Right renal cortex interstitium (tissue), 3 donors: ENCODE measurements at places on chromosomes 3 and 15. TPM values are rescaled to one million over a fixed set of nuclear protein-coding genes. Genes with fewer than 3 reads are reported as not detected.

GRCh38 chr3:38235466-38235865, 30.1 kb upstream of the SLC22A13 start:
- DNase-seq, result no peak

Gene FAM107A
- polyA plus RNA-seq, result 6.2 TPM

Gene CYP1A2
- 0.18 TPM for polyA plus RNA-seq

- DNase-seq, result peak; percentile 41
Observed at GRCh38 chr3:149717391-149718056, 34.8 kb downstream of the COMMD2 start.

DNA sequence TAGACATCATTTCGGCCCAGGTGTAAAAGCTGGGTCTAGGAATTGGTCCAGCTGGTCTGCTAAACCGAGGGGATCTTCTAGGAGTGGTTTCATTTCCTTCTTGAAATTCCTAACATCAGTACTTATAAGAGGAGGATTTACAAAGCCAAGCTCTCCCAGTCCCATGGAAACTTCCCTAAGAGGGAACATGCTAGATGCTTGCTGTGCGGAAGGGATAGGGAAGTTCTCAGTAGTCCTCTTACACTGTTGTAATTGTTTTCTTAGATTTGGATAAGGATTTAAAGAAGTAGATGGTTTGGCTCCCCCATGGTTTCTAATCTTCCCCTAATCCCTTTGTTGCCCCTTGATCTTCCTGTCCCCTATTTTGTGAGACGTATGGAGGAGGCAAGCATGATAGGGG, 89.7 kb upstream of the XCR1 start:
- DNase-seq, result no peak

DNA sequence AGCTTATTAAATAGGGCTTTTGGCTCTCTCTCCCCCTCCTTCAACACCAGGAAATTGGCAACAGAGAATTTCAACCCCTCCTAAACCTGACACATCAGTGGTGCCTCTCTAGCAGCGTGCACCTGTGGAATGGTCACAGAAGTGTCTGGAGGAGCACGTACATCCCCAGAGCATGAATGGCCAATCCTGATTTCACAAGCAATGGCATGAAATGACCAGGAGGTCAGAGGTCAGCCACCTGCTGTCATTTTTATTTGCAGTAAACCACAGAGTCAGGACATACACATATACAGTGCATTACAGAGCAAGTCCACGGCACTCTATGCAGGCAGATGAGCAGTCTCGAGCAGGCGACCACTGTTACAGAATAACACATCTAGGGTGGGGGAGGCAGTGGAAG, 25.1 kb upstream of the ETV5 start:
- no peak for DNase-seq

DNA sequence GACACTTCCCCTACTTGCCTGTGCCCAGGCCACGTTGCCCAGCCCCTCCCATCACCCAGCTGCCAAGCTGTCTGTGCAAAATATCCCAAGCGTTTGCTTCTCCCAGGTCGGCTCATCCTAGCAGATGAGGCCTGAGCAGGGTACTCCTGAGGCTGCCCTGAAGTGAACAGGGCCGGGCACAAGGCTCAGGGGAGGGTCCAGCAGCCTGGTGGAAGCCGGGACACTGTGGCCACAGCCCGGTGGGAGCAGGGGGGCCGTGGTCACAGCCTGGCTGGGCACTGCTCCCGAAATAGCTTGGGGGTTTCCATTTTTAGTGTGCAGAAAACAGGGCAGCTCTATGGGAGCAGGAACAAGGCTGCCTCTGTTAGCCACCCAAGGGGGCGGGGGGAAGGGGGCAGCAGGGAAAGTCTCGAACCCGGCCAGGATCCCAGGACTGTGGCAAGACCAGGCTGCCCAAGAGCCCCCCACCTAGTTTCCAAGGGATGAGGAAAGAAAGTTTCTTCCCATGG, 3.4 kb downstream of the PLXNB1 start:
- DNase-seq, result no peak

DNA sequence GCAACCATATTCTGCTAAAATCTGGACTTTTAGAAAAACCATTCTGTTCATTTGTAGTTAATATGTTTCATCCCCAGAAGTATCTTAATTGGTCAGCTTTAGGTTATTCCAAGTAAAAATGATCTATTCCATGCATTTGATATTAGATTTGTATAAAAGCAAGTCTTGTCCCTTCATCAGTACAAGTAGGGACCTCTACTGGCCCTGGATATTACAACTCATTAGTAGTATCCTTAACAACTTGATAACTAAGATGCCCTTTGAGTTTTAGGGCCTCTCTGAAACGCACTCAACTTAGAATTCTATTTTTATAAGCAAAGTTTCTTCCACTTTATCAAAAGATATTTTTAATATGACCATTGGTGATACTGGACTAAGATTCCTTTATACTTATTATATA, 25.3 kb upstream of the SELENOT start:
- DNase-seq, result no peak

Gene PLA2G4D
- 0.04 TPM for polyA plus RNA-seq

Gene PTX3
- 4.7 TPM for polyA plus RNA-seq

Gene TMC3
- 0.10 TPM for polyA plus RNA-seq

- DNase-seq, result no peak
Observed at GRCh38 chr15:79197285-79197684, 85.2 kb upstream of the ANKRD34C start.

GRCh38 chr15:60801395-60801794, 322.5 kb upstream of the ICE2 start:
- DNase-seq, result no peak

DNA sequence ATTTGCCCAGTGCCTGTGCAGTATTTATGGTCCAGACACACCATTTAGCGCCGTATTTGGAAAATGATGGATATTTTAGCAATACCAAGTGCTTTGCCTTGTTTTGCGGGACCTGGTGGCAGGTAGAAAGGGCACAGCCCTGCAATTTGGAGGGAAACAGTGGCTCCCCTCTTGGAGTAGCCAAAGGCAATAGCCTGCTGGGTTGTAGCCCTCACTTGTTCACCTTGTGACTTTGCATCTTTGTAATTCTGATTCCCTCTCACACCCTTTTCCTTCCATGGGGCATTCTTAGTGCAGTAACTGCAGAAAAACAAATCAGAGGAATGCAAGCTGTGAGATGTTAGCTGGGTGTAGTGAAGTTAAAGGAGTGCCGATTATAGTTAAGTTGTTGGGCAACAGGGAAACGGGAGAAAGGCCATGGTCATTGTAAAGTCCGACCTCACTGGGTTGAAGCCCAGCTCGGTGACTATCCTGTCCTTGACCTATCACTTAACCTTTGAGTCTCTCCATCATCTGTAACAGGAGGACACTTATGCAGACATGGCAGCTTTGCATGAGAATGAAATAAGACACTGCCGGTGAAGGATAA, 131.0 kb upstream of the KLHL25 start:
- no peak for DNase-seq

DNA sequence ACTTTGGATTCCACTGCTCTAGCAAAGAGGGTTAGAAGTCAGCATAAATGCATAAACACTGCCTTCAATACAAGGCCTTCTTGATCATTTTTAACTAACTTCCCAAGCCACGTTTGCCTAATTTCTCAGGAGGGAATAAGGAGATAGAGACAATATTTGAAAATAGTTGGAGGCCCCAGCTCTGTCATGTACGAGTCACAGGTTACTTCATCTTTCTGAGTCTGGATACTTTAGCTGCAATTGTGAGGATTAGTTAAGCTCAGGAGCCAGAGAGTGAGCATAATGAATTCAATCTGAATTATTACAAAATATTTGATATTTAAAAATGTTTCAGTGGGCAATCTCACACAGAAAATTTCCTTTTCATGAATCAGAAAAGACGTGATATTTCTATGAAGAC, 298.9 kb downstream of the SHOX2 start:
- DNase-seq, result no peak

Gene TBC1D5
- 55.2 TPM for polyA plus RNA-seq

Gene LARP6
- polyA plus RNA-seq, result 18.2 TPM

- DNase-seq, result no peak
Observed at GRCh38 chr15:88776646-88777045, 26.6 kb upstream of the ACAN start.

DNA sequence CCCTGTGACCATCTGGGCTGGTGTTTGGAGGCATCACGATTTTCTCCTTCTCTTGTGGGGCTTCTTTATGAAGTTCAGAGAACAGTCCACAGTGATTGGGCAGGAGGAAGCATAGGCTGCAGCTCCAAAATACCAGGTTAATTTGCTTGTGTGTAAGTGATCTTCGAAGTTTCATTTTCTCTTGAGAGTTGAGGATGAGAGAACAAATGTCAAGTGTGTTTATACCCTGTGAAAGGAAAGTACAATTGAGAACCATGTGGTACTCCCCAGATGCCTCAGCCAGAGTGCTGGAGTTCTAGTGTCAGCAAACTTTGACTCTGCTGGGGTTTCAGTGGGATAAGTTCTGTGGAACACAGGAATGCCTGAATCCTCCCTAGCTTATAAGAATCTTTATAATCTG, 357.1 kb upstream of the CFAP20DC start:
- DNase-seq, result no peak

DNA sequence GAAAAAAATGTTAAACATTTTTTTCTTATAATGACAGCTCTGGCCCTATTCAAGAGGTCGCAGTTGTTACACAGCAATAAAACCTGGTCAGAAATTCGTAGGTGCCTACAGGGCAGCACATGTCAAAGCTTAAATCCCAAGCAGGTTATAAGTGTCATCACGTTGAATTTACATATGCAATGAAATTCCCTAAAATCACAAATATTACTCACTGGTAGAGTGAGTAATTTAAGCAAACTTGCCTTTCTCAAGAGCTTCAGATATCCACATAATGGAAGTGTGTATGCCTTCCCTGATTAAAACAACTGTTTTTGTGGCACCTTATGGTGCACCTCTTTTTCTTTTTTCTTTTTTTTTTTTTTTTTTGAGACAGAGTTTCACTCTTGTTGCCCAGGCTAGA, 90.7 kb upstream of the FNDC3B start:
- no peak for DNase-seq

DNA sequence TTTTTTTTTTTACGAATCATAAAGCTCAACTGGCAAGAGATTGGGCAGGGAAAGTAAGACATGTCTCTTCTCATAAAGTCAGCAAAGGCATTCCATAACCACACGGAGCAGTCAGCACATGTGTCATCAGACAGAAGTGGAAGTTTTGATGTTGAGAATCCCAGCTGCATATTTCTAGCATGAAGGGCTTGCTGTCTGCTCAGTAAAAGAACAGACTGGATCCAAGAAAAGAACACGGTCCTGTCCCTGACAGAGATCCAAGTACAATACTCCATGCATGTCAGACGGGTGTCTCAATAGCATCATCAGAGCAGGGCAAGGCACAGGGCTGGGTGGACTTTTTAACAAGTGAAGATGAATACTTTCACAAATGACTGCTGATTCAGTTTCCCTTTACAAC, 38.2 kb downstream of the ABI3BP start:
- no peak for DNase-seq

DNA sequence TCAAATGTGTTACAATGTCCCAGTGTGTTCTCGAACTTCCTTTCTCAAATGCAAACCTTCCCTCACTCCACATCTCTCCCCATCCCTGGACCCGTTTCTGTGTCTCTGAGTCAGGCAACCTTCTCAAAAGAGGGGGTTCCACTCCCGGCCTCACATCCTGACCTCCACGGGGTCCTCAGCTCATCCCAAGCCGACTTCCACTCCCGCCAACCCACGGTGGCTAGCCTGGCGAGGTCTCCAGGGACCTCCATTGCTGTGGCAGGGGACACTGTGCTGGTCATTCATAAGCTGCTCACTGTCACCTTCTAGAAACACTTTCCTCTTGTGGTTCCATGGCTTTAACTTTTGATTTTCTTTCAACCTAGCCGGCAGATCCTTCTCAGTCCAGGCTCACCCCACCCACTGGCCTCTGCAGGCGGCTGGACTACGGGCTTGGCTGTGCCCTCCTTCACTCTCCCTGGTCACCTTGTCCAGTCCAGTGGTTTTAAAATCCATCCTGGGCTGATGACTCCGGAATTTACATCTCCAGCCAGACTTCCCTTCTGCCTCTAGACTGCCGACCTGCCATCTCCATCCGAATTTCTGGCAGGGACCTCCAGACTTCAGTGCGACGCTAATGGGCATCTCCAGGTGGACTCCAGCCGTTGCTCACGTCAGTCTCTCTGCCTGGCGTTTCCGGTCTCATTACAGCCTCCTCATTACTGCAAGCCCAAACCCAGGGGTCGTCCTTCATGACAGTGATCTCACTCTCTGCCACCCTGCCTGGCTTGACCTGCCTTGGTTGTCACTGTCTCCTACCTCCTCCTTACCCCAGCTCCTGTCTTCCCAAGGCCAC, 20.0 kb downstream of the ABTB1 start:
- no peak for DNase-seq

DNA sequence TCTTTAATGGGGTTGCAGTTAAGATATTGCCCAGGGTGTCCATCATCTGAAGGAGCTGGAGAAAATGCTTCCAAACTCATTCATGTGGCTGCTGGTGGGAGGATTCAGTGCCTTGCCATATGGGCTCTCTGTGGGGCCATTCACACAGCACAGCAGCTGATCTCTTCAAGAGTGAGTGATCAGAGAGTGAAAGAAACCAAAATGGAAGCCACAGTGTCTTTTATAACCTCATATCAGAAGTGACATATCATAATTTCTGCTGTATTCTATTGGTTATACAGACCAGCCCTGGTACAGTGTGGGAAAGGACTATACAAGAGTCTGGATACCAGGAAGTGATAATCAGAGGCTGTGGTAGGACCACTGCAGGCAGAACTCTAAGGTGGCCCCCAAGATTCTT, 33.6 kb downstream of the HHLA2 start:
- DNase-seq, result no peak

DNA sequence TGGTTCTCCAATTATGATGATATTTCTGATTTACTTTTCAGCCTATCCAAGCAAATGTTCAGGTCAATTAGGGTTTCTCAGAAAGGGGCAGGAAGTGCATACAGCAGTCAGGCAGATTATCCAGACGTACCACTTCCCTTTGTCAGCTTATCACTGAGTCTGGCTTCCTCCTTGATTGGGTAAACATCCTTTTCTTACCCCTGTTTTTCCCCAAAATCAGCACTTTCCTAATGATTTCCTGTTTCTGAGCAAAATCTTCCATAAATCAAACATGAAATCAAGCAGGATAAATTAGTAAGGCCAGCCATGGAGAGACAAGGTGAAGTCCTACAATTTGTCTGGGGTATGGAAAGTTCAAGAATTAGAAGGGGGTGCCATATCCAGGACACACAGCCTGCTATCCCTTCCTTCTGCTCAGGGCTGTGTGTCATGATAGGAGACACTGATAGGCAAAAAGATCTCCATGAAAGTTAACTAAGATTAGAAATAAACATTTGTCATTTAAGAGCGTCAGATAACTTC, 29.0 kb downstream of the ADIPOQ start:
- no peak for DNase-seq

Gene DLG1
- polyA plus RNA-seq, result 85.5 TPM

GRCh38 chr15:59373215-59373614, 544 bp upstream of the MYO1E start:
- no peak for DNase-seq

Gene FGD5
- 22.7 TPM for polyA plus RNA-seq

- DNase-seq, result no peak
Observed at GRCh38 chr15:81308260-81308659, 15.7 kb downstream of the STARD5 start.

- DNase-seq, result no peak
Observed at GRCh38 chr15:55334997-55335396, 16.0 kb downstream of the PIGB start.
